Endothelial cell (in vitro differentiated cells): ENCODE measurements at places on chromosomes 3 and 15.

- peak; percentile 39 for DNase-seq
These were observed 156.5 kb upstream of the SLC2A2 start for GRCh38 chr3:171183042-171183441.

- no peak for DNase-seq
These were observed 116.0 kb downstream of the TBC1D5 start for GRCh38 chr3:17626395-17626794.

DNA sequence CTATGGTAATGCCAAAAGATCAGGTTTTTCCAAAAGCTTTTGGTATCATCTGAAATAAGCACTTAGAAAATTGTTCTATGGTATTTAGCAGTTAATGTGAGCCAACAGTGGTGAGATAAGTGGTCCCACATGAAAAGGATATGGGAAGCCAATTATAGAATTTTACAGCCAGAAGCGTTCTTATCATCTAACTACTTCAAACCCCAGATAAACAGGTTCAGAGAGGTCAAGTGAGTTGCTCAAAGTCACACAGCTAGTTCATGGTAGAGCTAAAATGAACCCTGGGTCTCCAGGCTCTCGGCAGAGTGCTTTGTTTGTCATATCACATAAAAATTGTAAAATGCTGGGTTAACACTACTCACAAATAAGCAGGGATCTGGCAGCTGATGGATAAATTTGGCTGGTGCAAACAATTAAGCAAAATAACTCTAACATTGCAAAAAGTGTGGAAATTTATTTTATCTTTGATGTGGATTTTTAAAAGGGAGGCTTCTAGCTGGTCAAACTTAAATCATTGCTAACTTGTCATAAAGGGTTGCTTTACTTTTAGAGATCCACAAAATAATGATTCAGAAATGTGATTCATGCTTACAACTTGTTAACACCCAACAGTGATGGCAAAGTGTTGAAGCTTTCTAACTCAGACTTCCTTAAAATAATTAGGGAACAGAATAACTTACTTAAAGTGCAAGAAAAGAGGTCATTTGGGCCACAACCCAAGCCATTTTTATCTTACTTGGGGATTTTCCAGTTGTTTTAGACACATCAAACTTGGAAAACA lies 202.8 kb upstream of the TBC1D5 start:
- no peak for DNase-seq

GRCh38 chr3:152737021-152737908 lies 97.7 kb upstream of the P2RY1 start:
- no peak for DNase-seq

DNA sequence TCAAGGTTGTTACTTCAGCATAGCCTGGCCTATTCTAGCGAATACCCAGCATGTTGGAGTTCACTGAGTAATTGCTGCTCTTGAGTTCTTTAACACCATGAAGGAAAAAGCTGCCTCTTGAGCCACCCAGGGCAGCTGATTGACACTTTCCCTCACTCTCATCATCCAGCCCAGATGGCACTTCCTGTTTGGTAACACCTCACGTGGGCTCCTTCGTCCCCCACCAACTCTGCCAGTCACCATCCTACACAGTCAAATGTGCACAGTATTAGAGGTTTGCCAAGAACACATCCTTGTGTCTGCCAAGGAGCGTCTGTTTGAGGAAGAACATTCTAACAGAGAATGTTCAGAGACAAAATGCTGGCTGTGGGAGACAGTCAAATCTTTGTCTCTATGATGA lies 266.3 kb downstream of the RPLP1 start:
- no peak for DNase-seq

DNA sequence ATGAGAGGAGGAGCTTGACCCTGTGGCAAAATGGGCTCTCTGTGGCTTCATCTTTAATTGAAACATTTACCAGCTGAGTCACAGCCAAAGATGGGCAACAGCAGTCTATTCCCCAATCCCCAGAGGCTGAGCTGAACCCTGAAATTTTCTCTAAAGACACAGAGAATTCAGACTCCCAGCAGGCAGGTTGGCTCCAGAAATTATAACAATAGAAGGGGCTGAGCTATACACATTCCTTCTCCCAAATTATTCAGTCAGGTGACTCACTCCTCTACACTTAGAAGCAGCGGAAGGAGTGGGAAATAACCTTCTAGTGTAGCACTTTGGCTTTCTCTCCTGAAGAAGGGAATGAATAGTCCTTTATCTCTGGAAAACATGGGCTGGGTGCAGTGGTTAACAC lies 264.3 kb upstream of the ARHGEF26 start:
- DNase-seq: no peak

DNA sequence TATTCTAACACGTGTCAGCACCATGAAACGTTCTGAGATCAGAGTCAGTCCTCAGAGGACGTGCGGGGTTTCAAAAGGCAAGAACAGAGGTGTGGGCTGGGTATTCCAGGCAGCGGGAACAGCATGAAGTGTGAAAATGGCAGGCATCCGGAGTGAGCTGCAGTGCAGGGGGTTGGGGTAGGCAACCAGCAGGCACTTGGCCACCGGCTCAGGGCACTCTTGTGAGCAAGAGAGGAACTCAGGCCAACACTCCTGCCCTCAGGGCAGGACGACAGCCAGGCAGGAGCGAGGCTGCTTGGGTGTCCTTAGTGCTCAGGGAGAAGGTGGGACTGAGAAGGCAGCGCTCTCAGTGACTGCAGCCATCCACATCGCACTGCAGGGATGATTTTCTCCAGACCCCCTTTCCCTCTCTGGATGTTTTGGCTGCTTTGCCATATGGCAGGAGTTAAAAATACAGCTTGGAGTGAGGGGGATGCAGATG lies 151.1 kb downstream of the NUP210 start:
- no peak for DNase-seq

DNA sequence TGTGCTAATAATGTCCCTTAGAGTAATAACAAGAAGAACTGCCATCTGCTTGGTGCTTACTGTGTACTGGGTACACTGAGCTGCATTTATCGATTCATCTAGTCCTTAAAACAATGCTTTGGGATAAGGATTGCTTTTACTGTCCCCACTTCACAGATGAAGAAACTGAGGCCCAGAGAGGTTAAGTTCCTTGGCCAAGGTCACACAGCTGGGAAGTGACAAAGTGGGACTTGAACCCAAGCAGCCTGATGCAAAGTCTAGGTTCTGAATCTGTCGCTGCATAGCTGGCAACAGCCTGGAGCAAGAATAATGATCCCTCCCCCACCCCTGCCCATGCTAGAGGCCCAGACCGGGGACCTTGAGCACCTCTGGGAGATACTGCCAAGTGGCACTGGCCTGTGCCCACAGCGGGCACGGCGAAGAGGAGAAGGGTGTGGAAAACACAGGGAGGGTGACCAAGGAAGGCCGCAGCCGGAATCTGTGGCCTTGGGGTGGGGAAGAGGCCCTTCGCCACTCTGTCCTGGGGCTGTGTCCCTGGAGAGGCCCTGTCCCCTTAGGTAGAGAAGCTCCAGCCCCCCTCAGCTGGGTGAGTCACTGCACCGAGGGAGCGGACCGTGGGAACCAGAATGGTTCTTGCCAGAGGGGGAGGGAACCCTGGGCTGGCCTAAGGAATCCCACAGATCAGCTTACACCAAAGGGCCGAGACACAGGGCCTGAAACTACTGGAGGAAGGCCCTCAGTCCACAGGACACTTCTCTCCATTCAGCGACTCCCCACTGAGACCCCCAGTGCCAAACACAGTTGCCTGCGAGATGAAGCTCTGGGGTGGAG lies 3.5 kb downstream of the PLXND1 start:
- DNase-seq: no peak

- DNase-seq: no peak
These were observed 428.0 kb downstream of the ROBO1 start for GRCh38 chr3:79339846-79340245.

- no peak for DNase-seq
These were observed 1353.1 kb downstream of the ZPLD1 start for GRCh38 chr3:103787879-103788278.

DNA sequence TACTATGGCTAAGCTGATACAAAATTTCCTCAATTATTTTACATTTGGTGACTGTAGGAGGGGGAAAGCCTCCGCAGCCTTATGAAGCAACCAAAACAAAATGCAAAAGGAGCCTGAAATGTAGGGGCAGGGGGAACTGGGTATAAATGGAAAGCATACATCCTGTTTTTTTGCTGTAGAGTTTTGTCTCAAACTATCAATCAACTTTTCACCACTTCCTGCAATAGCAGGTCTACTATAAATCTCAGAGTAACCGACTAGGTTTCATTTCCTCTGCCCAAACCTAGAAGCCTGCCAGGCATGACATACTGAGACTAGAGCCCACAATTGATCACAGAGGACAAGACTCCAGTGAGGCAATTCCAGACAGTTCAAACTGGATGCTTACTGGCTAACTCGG lies 91.3 kb downstream of the SHQ1 start:
- no peak for DNase-seq

DNA sequence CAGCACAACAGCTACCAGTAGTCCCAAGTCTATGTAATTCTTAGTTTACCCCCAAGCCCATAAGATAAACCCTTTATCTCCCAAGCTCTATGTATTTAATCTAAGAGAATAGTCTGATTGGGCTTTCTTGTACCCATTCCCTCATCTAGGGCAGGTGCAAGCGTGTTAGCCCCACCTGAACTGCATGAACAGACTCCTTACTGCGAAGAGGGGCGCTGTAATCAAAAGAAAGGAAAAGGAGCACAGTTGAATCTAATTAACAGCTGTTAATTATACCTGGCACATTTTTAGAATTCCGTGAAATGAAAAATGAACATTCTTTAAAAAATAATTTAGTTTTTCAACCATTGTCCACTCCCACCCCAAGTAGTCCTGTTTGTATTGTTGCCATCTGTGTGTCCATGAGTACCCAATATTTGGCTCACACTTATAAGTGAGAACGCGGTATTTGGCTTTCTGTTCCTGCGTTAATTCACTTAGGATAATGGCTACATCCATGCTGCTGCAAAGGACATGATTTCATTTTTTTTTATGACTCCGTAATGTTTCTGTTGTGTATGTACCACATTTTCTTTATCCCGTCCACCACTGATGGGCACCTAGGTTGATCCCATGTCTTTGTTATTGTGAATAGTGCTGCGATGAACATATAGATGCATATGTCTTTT lies 26.5 kb upstream of the NEDD4 start:
- DNase-seq: no peak
